ENCODE measurements at places on chromosomes 3 and 15. TPM values are rescaled to one million over a fixed set of nuclear protein-coding genes. Genes with fewer than 3 reads are reported as not detected.

KNG1 gene
- not detected for total RNA-seq

P2RY1 gene
- total RNA-seq = 9.5 TPM

DNAJA4 gene
- total RNA-seq = 30.4 TPM

CYP1A2 gene
- not detected for total RNA-seq

IREB2 gene
- total RNA-seq = 76.9 TPM

THRB gene
- 44.5 TPM for total RNA-seq

ATP13A5 gene
- under 0.01 TPM for total RNA-seq

ZBTB47 gene
- total RNA-seq = 22.1 TPM

LIPC gene
- 0.16 TPM for total RNA-seq

TTLL13 gene
- total RNA-seq = 0.31 TPM

FAM43A gene
- 5.3 TPM for total RNA-seq

MON1A gene
- 16.8 TPM for total RNA-seq

ZIC1 gene
- total RNA-seq = 15.6 TPM

FILIP1L gene
- total RNA-seq = 1.2 TPM

ECE2 gene
- total RNA-seq = 2.2 TPM

PAQR9 gene
- 0.94 TPM for total RNA-seq

CNTN4 gene
- total RNA-seq = 56.9 TPM

SPINK8 gene
- total RNA-seq = not detected

ZCWPW2 gene
- total RNA-seq = 2.8 TPM

BFSP2 gene
- 1.1 TPM for total RNA-seq

SNX22 gene
- 14.5 TPM for total RNA-seq

STAC gene
- total RNA-seq = 12.8 TPM

ATRIP gene
- 5.9 TPM for total RNA-seq

C3orf20 gene
- total RNA-seq = 0.16 TPM
